Omental fat pad (tissue), 4 donors: ENCODE measurements at places on chromosomes 7 and 10. TPM values are rescaled to one million over a fixed set of nuclear protein-coding genes. Genes with fewer than 3 reads are reported as not detected.

The LIPM gene
- total RNA-seq: not detected

GRCh38 chr10:60148266-60148840, 241.3 kb downstream of the ANK3 start:
- no peak for DNase-seq

GRCh38 chr10:26738301-26738911, 40.9 kb downstream of the PDSS1 start:
- no peak for DNase-seq

GRCh38 chr7:7766671-7767070, 48.3 kb upstream of the RPA3 start:
- no peak for DNase-seq

- no peak for DNase-seq
Measured at GRCh38 chr7:97218767-97219166, 101.3 kb downstream of the SDHAF3 start.
